ENCODE measurements at places on chromosomes 5 and 9. TPM values are rescaled to one million over a fixed set of nuclear protein-coding genes. Genes with fewer than 3 reads are reported as not detected.

CDC26 gene
- total RNA-seq, result 50.4 TPM

DELE1 gene
- total RNA-seq, result 49.0 TPM

NEK6 gene
- total RNA-seq, result 55.7 TPM

GPRIN1 gene
- total RNA-seq, result 9.3 TPM

ZNF782 gene
- 1.9 TPM for total RNA-seq

OLFML2A gene
- total RNA-seq, result 18.2 TPM

BAAT gene
- total RNA-seq, result 0.58 TPM

MSX2 gene
- 6.4 TPM for total RNA-seq

ABCA2 gene
- 29.3 TPM for total RNA-seq

CCDC192 gene
- not detected for total RNA-seq

KCNN2 gene
- not detected for total RNA-seq

TCF7 gene
- total RNA-seq, result 16.6 TPM

MRNIP gene
- total RNA-seq, result 12.8 TPM

CCDC187 gene
- not detected for total RNA-seq

CCL27 gene
- not detected for total RNA-seq

SCGB3A2 gene
- not detected for total RNA-seq

CSF2 gene
- total RNA-seq, result 0.39 TPM

HEMGN gene
- total RNA-seq, result not detected

Data from A549 treated with CpdA at 1 μM for 4 hours (cell line).